ENCODE measurements at places on chromosomes 1 and 21. TPM values are rescaled to one million over a fixed set of nuclear protein-coding genes. Genes with fewer than 3 reads are reported as not detected.

The SLAMF9 gene
- total RNA-seq = 0.43 TPM

- no peaks in the 10 kb centered on the region for H3K36me3 ChIP-seq
- peak; percentile 27 for DNase-seq
- no peaks in the 10 kb centered on the region for H3K4me1 ChIP-seq
- no peak overlapping the region for H3K4me3 ChIP-seq
Measured at GRCh38 chr1:30315185-30315960, 408.0 kb downstream of the MATN1 start.

- H3K4me3 ChIP-seq = no peak overlapping the region
- no peaks in the 10 kb centered on the region for H3K27me3 ChIP-seq
- no peak overlapping the region for H3K27ac ChIP-seq
- peaks cover 23% of the 10 kb centered on the region for H3K4me1 ChIP-seq
Measured at GRCh38 chr21:44295163-44295573, 4.7 kb upstream of the PFKL start.

The OR6K3 gene
- not detected for total RNA-seq

- H3K27me3 ChIP-seq = no peaks in the 10 kb centered on the region
- H3K36me3 ChIP-seq = no peaks in the 10 kb centered on the region
- no peak overlapping the region for H3K4me3 ChIP-seq
- H3K4me1 ChIP-seq = no peaks in the 10 kb centered on the region
- DNase-seq = no peak
- H3K27ac ChIP-seq = no peak overlapping the region
Measured at GRCh38 chr1:90325168-90325567, 330.3 kb downstream of the ZNF326 start.

The SNRPE gene
- 71.7 TPM for total RNA-seq

The ID3 gene
- 192 TPM for total RNA-seq

DNA sequence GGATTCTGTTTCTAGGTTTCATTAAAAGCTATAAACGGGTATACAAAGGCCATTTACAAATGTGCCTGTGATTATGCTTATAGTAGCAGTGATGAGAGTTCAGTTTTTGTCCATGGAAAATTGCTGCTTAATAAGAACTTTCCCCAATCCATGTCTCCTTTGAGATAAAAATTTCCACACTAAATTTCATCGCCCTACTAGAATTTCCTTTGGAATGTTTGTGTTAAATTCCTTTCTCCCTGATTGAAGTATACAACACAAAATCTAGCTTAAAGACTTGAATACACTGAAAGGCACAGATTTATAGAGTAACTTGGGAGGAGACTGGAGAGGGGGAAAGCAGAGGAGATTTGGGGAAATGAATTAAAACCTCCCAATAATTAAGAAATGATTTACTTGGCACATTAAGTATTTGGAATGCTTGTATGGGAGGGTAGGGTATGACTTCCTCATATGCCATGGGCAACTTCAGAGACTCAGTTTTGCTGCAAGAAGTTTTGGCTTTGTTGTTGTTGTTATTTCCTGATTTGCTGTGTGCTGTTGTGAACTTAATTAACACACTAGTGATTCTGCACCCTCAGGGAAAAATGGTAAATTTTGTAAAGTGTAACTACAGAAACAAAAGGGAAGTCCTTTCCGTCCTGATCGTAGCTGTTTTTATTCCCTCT, 157.6 kb upstream of the LMO4 start:
- no peaks in the 10 kb centered on the region for H3K4me1 ChIP-seq
- H3K27ac ChIP-seq = no peak overlapping the region
- H3K27me3 ChIP-seq = no peaks in the 10 kb centered on the region
- H3K36me3 ChIP-seq = no peaks in the 10 kb centered on the region
- DNase-seq = no peak
- no peak overlapping the region for H3K4me3 ChIP-seq

DNA sequence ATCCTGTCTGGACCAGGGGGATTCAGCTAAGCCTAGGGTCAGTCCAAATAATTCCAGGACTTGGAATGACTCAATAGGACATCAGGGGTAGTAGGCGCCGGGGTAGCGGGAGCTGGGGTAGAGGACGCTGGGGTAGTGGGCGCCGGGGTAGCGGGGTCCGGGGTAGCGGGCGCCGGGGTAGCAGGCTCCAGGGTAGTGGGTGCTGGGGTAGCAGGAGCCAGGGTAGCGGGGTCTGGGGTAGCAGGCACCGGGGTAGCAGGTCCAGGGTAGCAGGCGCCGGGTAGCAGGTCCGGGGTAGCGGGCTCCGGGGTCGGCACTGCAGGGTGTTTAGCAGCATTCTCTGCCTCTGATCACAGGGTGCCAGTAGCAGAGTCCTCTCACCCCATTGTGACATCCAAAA, 248.9 kb downstream of the KCNJ6 start:
- H3K36me3 ChIP-seq = no peaks in the 10 kb centered on the region
- H3K27ac ChIP-seq = no peak overlapping the region
- H3K4me3 ChIP-seq = no peak overlapping the region
- H3K27me3 ChIP-seq = no peaks in the 10 kb centered on the region

DNA sequence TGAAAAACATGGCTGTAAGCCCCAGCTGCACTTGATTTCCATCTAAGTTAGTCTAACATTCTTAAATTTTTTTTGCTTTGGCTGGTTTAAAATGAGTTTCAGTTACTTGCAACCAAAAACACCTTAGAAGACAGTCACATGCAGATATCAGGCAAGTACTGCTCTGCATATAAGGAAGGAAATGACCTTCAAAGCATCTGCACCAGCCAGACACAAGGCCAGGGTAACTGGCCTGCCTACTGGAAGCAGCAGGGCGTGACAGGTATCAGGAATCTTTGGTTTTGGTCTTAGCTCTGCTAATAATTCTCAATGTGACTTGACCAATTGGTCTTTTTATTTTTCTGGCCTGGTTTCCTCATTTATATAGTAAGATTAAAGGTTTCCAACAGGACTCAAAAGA, 33.5 kb downstream of the SCYL3 start:
- no peaks in the 10 kb centered on the region for H3K4me1 ChIP-seq
- H3K4me3 ChIP-seq = no peak overlapping the region
- H3K36me3 ChIP-seq = peaks cover 38% of the 10 kb centered on the region

DNA sequence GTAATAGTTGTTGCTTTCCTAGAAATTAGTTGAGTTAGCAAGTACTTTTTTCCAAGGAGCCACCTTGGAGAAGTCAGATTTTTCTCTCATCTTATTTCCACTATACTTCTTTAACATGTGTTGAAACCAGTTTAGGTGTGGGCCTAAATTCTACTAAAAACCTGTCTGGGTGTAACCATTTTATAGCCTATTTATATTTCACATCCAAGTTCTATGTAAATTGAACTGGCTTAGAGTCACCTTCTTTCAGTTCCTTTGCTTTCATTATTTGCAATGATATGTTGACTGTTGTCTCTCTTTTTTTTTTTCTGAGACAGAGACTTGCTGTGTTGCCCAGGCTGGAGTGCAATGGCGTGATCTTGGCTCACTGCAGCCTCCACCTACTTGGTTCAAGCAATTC, 195.6 kb downstream of the CLEC20A start:
- H3K27me3 ChIP-seq = no peaks in the 10 kb centered on the region
- no peak overlapping the region for H3K27ac ChIP-seq
- no peaks in the 10 kb centered on the region for H3K36me3 ChIP-seq
- H3K4me1 ChIP-seq = no peaks in the 10 kb centered on the region

The AMPD1 gene
- total RNA-seq = not detected

The SPOCD1 gene
- total RNA-seq = 15.7 TPM

The MATN1 gene
- total RNA-seq = 0.15 TPM

DNA sequence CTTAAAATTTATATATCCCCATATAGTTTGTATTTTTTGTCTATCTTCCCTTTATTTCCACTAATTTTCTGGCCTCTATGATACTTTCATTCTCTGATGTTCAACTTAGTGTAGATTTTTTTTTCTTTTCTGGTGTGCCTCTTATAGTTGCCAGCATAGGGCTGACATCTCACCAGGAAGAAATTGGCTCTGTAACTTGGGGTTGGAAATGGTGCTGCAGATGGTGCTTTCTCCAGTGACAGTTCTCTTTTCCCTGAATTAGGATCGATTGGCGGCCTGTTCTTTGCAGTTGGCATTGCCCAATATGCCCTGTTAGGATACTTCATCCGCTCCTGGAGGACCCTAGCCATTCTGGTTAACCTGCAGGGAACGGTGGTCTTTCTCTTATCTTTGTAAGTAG, 50.3 kb downstream of the SLC22A15 start:
- H3K27ac ChIP-seq = no peak overlapping the region
- H3K27me3 ChIP-seq = no peaks in the 10 kb centered on the region
- no peaks in the 10 kb centered on the region for H3K4me1 ChIP-seq
